Neural crest cell (in vitro differentiated cells): ENCODE measurements at places on chromosomes 11 and 22.
A peak's percentile ranks its signal among the peaks of the same experiment; 100 is the strongest.

DNA sequence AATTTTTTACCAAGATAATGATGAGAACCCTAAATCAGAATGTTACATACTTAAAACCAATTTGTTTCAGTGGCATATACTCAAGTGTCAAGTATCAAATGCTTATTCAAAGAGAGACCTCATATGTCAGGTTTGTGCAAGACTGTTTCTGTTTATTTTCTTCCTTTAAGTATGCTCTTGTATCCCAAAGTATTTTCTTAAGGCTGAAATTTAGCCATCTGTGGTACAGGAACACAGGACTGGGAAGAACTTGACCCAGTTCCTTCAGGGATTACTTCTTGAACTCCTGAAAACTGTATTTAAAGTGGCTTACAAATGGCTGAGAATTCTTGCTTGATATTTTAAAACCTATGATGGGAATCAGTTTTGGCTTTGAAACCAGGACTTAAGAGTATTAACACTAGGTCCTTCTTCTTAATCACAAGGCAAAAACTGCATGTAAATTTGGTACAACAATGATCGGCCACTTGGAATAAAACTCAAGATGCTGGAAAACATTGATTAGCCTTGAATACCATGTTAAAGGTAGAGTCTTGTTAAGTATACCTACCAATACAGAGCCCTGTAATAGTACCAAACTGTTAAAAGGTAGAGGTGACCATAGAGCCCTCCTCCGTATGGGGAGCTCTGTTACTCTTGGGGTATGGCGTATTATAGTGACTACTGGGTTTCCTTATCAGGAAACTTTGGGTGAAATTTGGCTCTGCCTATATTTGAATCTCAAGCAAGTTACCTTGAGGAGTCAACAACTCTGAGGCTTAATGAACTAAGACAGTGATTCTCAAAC lies 95.9 kb downstream of the BLID start:
- no peak for DNase-seq

DNA sequence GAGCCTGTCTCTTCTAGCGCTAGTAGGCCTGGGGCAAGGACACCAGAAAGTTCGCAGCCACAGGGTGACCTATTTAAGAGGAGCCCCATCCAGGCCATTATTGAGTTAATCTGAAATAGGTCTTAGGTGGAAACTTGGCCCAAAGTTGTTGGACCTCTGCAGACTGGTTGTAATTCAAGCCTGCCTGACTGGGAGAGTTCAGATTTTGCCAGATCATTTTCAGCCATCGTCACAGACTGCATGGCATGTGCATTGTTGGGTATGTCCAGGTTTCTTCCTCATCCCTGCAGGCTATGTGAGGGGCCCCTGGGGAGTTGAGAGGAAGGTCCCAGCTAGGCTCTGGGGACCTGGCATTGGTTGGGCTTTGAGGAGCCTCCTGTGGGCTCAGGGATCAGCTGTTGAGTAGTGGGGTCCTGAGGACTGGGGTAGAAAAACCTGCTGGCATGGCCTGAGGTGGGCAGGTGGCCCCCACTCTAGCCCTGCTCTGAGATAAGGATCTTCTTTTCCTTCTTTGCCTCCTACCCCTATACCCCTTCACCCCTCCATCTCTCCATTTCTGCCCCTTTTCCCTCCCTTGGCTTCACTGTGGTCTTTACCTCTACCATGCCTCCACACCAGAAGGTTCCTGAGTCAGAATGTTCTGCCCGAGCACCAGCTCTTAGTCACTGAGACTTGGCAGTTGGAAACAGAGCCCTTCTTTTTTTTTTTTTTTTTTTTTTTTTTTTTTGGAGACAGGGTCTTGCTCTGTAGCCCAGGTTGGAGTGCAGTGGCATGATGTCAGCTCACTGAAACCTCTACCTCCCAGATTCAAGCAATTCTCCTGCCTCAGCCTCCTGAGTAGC lies 112.7 kb downstream of the MORC2 start:
- no peak for DNase-seq

DNA sequence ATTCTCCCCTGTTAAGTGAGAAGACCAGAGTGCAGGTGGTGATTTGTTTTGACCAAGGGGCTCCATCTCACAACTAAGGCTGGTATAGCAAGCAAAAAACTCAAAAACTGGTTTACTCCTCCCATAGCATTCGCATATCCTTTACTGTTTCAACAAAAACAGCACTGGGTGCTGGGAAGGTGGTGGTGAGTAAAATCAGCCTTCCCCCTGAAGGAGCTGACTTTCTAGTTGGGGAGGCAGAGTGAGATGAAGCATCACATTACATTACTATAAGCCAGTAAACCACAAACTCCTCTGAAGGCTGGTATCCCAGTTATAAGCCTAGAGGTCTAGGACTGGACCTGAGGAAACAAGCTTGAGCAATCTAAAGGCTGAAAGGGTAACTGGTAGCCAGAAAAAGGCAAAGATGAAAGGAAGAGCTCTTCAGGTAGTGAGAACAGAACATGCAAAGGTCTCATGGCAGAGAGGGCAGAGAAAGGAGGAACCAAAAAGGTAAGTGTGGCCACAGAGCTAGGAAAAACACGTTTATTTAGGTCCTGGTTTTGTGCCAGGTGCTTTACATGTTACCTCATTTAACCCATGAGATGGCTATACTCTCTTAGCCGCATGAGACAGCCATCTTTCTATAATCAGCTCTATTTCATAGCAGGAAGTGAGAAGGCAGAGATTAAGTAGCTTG lies 22.3 kb downstream of the TMEM123 start:
- DNase-seq, result no peak

- no peak for DNase-seq
Observed at GRCh38 chr11:2212411-2213251, 41.0 kb upstream of the TH start.

DNA sequence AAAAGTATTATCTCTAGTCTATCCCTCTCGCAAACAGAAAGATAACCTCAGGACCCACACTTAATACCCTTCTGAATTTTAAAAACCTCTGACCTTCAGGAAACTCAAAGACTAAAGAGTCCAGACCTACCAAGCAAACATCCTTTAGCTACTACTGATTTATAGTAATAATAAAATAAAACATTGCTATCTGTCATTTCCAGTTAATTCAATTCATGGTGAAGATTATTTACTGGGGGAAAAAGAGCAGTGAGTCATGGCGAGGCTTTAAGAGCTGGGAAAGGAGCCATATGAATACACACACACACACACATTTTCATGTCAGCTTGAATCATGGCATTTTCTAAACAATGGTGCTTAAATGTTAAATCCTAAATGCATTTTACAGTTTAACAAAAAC lies 87.1 kb downstream of the FAM76B start:
- no peak for DNase-seq

- peak; percentile 46 for DNase-seq
Observed at GRCh38 chr22:20240447-20240764, 27.7 kb downstream of the RTN4R start.

- no peak for DNase-seq
Observed at GRCh38 chr22:43002202-43002586, 12.8 kb downstream of the PACSIN2 start.

GRCh38 chr22:41401781-41402648 lies 20.3 kb downstream of the TEF start:
- no peak for DNase-seq

DNA sequence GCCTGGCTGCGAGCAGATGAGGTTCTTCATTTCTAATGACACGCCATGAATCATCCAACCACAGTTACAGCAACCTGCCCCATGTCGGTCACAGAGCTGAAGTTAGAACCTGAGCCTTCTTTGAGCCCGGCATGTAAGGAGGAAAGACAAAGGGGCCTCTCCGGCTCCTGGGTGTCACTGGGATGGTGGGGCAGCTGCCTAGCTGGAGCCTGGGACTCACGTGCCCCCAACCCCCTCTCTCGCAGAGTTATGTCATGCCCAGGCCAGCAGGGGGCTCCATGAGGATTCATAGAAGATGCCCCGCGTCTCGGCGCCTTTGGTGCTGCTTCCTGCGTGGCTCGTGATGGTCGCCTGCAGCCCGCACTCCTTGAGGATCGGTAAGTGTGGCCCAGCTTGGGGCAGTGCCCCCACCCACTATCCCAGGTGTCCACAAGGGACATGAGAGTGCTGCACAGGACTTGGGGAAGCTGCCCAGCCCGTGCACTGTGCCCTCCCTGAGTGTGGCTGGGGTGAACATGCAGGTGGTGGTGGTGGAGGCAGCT lies 148.5 kb downstream of the GRIK4 start:
- peak; percentile 32 for DNase-seq

- DNase-seq, result no peak
Observed at GRCh38 chr11:22671751-22672150, 5.3 kb downstream of the GAS2 start.

DNA sequence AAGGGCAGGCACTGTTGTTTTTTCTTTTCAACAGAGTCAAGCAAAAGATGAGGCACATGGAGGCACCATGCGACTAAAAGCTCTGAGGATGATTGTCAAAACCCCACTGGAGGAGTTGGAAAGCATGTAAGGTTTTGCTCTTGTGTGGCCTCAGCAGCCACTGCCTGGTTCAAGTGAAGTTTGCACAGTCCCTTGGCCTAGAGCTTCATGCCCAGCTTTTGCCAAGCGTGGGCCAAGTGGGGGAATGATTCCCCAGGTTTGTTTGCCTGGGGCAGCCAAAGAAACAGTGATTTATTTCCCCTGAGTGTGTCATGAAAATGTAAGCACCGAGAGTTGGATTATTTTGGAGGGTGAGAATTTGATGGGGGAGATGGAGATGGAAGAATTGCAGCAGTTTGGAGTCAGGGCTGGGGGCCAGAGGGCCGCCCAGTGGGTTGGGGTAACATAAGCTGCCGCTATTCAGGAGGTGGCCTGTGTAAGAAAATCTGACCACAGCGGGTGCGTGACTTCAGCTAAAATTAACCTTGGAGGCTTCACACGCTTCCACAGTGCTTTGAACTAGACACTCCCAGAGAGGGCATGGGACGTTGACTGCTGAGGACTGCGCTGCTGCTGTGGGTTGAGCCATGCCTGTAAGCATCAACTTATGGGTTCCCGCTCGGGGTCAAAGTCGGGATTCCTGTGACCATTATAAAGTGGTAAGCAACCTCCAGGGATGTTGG lies 100.7 kb downstream of the NAV2 start:
- DNase-seq, result no peak

DNA sequence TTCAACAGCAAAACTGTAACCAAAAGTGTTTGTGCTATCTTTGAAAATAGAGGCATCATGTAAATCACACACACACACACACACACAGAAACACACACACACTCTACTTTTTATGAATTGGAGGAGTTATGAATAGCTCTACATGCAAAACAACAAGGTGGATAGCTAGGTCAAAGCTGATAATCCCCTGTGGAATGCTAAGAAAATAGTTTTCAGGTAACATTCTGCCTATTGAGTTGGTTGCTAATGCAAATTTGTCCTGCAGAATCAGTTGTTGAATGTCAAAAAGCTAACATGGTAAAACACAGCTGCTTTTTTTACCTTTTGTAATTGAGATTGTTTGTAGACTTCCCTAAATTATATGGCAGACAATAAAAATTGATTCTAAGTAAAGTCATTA lies 1658.4 kb upstream of the RAG2 start:
- no peak for DNase-seq

DNA sequence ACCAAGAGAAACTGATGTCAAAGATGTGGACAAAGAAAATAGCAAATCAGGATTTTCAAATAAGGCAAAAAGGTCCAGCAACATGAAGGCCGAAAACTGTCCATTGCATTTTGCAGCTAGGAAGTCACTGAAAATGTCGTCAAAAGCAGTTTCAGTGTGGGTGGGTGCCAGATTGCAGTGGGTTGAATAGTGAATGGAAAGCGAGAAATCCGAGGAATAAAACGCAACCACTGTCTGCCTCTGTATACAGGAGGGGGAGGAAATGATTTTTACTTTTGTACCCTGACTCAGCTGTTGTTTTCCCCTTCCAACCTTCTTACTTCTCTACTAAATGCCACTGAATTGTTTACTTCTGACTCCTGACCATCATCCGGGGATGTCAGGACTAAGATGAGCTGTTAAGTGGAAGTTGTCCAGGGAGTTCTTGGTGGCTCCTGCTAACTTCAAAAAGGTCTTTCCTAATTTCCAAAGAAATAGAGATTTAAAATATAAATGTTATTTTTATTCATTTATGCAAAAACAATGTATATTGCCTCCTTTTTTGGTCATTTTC lies 64.9 kb upstream of the BIRC3 start:
- no peak for DNase-seq

- DNase-seq, result no peak
Observed at GRCh38 chr11:93935826-93936225, 85.3 kb upstream of the HEPHL1 start.

DNA sequence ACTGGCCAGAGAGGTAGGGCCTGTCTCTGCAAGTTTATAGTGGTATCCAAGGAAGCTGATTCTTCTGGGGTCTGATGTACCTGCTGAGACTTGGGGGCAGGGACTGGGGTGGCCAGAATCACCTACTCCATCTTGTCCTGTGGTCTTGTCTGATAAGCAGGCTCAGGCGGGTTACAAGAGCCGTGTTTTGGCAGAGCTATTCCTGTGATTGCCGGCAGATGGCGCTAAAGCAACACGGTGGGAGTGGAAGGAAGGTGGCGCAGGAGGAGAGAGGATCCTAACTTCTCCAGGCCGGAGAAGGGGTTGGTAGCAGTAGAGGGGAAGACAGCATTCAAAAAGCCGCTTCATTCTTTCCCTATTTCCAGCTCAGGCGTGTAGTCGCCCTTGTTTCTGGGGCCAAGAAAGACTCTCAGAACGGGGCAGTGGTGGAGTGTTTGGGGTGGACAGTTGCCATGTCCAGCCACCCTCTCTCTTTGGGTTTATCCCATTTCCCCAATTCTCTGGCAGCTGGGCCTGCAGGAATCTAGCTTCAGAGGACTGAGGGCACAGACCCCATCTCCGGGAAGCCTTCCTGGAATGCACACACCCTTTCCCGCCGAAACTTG lies 15.1 kb downstream of the CHRM1 start:
- DNase-seq, result peak; percentile 94
